ENCODE measurements at places on chromosomes 16 and 17.

DNA sequence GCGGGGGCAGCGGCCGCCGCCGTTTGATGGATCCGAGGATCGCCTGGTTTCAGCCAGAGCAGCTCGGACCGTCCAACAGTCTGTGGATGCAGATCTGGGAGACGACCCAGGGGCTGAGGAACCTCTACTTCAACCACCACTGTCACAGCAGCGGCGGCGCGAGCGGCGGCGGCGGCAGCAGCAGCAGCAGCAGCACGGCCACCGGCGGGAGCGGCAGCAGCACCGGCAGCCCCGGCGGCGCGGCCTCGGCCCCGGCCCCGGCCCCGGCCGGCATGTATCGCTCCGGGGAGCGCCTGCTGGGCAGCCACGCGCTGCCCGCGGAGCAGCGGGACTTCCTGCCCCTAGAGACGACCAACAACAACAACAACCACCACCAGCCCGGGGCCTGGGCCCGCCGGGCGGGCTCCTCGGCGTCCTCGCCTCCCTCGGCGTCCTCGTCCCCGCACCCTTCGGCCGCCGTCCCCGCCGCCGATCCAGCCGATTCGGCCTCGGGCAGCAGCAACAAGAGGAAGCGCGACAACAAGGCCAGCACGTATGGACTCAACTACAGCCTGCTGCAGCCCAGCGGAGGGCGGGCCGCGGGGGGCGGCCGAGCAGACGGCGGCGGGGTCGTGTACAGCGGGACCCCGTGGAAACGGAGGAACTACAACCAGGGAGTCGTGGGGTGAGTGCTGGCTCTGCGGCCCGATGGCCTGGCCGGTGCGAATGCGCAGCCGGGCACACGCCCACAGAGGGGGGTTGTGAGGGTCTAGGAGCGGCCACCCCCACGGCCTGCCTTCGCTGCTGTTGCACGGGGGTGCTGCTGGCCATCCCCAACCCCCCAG lies 702 bp downstream of the TENT4B start:
- DNase-seq = no peak

DNA sequence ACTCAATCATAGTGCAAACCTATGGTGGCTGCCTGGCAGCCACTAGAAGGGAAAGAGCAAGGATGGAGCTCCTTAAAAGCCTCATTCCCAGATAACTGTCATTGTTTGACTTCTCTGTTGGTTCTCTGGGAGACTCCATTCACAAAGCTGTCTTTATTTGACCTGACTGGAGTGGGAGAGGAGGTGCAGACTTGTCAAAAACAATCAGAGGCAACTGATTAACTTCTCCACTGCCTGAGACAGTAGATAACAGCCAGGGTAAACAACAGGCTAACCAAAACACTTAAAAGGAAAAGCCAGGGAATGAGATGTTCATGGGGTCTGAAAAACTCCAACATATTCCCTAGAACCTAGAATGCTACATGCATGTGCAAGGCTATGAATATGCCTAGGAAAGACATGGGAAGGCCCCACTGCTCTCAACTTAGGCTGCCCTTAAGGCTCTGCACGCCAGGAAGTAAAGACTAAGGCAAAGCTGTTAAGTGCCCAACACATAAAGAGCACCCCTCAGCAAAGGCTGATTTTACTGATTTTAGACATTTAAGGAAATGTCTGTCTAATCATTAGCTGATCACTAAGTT lies 82.0 kb downstream of the TTC19 start:
- DNase-seq = no peak

DNA sequence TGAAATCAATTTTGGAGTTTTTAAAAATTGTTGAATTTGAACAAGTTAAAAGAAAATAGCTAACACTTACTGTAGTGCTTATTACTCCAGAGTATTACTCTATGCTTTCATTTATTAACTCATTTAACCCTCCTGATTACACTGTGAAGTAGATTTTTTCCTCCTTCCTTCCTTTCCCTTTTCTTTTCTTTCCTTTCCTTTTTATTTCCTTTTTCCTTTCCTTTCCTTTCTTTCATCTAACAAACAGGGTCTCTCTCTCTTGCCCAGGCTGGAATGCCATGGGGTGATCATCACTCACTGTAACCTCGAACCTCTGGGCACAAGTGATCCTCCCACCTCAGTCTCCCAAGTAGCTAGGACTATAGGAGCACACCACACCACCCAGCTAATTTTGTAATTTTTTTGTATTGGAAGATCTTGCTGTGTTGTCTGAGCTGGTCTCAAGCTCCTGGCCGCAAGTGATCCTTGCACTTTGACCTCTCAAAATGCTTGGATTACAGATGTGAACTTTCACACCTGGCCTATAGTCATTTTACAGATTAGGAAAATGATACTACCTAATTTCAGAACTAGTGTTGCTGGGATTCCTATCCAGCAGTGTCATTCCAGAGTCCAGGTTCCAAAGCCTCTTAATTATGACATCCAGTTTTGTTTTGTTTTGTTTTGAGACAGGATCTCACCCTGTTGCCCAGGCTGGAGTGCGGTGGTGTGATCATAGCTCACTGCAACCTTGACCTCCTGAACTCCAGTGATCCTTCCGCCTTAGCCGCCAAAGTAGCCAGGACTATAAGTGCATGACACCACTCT lies 59.9 kb downstream of the TAOK1 start:
- DNase-seq = no peak

- DNase-seq = no peak
Measured at GRCh38 chr17:33463887-33464286, 170.8 kb upstream of the ASIC2 start.

DNA sequence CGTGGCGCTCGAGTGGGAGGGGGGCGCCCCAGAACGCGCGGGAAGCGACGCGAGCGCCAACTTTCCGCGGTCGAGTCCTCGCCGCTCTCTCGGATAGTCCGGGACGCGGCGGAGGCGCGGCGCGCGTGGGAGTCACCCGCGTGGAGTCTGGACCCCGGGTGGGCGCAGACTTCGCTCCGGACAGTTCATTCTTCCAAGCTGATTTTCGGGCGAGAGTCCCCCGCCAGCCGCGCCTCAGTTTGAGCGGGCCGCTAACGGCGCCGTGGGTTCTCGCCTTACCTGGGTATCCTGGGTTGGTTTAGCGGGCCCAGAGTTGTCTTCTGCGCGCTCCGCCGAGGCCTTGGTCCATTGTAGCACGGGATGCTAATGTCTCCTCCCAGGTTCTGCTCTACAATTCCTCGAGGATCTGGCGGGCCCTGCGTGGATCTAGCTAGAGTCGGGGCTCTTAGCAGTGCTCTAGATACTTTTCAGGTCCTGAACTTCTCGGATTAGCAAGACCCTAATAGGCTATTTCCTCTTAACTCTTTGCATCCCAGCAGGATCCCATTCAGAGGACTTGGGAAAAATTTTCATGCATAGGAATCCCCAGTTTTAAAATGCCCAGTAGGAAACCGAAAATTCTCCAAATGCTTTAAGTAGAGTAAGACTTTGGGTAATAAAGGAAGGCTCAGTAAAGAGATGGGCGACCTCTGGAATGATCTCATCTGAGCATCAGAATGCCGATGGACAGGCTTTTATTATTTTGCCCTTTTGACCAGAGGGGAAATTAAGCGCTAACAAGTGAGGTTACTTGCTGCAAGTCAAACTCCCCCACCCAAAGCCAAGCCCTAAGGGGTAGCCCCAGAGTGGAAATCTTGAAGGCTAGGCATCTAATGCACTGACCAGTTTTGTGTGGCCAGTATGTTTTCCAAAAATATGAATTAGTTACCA lies 537 bp upstream of the GJC1 start:
- no peak for DNase-seq

DNA sequence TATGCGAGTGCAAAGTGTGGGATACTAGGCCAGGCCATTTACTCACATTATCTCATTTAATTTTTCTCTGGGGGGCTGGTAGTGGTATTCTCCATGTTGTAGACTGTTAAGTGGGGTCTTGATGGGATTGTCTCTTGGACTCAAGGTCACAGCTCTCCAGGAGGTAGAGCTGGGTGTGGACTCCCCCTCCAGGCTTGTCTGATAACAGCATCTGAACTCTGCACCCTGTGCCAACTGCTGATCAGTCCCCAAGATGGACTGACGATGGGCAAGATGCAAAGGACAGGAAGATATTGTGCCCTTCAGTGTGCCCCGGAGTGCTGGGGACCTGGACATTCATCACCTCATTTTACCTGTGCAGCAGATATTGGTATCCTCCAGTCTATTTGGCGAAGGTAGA lies 147.8 kb downstream of the MSI2 start:
- peak; percentile 22 for DNase-seq

GRCh38 chr17:4949321-4950074 lies 1.2 kb upstream of the PFN1 start:
- DNase-seq = no peak

DNA sequence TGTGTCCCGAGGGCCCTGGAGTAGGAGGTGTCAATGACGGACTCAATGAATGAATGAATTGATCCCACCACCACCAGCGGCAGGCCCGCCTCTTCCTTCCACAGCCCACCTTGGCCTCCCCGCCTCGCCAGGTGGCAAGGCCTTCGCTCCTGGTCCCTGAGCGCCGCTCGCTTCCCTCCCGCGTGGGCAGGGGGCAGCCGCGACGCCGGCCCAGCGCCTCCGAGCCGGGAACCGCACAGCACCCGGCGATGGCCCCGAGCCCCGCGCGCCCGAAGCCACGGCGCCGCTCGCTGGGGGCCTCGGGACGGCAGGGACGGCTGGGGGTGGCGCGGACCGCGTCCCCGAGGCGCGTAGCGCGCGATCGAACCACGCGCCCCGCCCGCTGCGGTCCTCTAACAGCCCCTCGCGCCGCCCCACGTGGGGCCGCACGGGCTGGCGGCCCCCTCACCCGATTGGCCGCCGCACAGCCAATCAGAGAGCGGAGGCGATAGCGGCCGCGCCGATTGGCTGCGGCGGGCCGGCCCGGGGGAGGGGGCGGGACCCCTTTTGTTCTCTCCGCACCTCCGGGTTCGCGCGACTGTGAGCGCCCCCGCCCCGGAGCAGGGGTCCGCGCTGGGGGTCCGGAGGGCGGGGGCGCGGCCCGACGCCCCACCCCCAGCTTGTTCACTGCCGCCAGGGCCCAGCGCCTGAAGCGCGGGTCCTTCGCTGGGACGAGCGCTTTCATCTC lies 31.4 kb downstream of the ACTG1 start:
- DNase-seq = no peak

DNA sequence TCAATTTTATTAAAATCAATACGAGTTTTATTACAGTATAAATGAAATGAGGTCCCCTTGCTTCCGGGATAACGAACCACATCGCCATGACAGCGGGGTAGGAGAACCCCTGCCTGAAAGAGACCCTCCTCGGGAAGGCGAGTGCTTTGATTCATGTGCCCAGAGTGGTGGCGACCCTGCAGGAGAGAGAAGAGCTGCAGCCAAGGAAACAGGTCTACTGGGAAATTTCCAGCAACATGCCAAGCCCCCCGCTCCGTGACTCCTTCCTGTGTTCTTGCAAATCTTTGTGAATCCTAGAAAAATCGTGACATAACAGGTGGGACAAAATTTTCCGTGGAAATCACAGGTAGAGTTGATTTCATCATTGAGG lies 162.5 kb downstream of the WSCD1 start:
- DNase-seq = no peak

DNA sequence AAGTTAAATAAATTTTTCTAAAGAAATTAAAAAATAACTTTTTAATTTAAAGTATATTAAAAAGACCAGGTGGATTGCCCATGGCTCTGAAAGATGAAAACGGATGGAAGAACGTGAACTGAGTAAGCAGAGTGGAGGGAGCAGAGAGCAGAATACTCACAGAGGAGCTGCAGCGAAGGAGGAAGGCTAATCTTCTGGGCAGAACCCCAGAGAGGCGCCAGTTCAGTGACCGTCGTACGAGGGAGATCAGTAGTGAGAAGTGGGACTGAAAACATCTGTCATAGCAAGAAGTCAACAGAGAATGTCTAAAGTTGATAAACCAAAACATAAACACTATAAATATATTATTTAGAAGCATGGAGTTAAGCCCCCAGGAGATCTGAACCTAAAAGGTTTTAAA lies 34.9 kb downstream of the UBE2G1 start:
- no peak for DNase-seq

GRCh38 chr17:81354954-81355347 lies 40.3 kb upstream of the BAHCC1 start:
- no peak for DNase-seq

- DNase-seq = no peak
Measured at GRCh38 chr17:18246880-18247612, 11.5 kb downstream of the FLII start.

DNA sequence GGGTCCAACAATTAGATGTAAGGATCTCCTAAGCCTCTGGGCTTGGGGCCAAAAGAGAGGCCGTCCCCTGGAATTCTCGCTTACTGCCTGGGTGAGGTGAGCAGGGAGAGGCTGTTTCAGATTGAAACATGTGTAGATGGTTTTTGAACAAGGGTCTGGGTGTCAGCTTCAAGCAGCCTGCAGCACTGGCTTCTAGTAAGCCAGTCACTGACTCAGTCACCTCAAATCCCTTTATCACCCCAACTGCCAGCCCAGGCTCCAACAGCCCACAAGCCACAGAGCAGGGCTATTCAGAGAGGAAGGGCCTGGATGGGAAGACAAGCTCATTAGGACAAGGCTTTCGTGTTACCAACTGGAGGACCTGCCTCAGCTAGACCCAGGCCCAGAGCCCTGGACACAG lies 180.2 kb downstream of the CCT6B start:
- DNase-seq = no peak

DNA sequence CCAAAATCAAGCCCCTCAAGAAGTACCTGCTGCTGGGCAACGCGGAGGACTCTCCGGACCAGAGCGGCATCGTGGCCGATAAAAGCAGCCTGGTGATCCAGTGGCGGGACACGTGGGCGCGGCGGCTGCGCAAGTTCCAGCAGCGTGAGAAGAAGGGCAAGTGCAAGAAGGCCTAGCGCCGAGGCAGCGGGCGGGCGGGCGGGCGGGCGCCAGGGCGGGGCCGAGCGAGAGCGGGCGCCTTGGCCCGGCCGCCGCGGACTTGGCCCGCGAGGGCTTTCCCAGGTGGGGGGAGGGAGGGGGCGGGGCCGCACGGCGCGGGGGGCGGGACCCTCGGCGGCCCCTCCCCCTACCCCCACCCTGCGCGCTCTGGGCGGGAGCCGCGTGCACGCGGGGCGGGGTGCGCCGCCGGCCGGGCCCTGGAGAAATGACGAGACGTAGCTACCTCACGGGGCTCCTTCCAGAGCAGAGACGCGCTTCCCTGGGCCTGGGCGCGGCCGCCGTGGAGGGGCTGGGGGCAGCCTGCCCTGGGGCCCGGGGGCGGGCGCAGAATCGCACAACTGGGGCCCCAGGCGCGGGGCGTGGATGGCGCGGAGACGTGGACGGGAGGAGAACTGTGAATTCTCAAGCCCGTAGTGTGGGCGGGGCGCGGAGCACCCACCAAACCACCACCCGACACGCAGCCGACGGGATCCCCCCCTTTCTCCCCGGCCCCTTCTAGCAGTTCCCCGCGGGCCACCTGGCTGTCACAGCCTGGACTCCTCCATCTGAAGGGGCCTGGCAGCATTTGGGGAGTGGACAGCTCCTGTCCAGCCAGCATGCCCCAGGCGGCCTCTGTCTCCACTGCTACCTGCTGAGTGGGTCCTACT lies 218.7 kb downstream of the NTN1 start:
- peak; percentile 87 for DNase-seq

- DNase-seq = no peak
Measured at GRCh38 chr17:64289741-64290141, 26.7 kb upstream of the TEX2 start.

GRCh38 chr16:56606476-56607108 lies 1.8 kb upstream of the MT2A start:
- DNase-seq = no peak

GRCh38 chr16:10536814-10537389 lies 43.5 kb downstream of the EMP2 start:
- DNase-seq = no peak

- DNase-seq = no peak
Measured at GRCh38 chr17:77288115-77288619, 147.4 kb downstream of the SEC14L1 start.
